ENCODE measurements at places on chromosomes 1 and 21.

DNA sequence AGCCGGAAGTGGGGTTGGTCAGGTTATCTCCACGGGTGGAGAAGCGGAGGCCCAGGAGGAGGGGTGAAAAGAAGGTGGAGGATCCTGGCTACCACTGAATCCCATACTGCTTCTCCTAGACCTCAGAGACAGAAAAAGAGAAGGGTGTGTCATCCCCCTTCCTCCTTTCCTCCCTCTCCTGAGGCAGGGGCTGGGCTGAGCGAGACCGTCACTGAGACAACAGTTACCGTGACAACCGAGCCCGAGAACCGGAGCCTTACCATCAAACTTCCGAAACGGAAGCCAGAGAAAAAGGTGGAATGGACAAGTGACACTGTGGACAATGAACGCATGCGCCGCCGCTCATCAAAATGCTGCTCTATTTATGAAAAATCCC, 42.1 kb upstream of the NBPF3 start:
- DNase-seq = no peak

DNA sequence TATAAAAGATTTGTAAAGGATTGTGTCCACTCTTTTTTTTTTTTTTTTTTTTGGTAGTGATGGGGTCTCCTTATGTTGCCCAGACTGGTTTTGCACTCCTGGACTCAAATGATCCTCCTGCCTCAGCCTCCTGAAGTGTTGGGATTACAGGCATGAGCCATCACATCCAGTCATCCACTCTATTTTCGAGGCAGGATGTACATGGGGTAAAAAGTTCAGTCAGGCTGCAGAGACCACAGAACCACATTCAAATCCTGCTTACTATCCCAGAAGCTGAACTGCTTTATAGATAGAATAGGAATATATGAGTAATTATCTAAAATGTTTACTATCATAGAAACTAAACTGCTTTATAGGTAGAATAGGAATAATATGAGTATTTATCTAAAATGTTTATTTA, 26.0 kb upstream of the KCNK2 start:
- no peak for DNase-seq

- DNase-seq = no peak
Measured at GRCh38 chr1:205064741-205065316, 19.4 kb downstream of the TMEM81 start.

- no peak for DNase-seq
Measured at GRCh38 chr1:48073798-48074530, 76.8 kb upstream of the TRABD2B start.

DNA sequence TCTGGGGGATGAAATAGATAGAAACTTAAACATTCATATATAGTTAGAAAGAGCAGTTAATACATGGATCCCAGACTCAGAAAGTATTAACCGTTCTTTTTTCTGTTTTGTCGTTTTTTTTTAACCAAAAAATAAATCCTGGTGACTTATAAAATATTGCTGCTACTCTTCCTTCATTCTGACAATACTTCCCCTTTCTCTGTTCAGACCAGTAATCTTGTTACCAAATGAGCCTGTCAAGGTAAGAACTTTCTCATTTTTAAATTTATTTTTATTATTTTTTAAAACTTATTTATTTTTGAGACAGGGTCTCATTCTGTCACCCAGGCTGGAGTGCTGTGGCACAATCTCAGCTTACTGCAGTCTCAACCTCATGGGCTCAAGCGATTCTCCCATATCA, 13.7 kb downstream of the PTPN22 start:
- DNase-seq = no peak

DNA sequence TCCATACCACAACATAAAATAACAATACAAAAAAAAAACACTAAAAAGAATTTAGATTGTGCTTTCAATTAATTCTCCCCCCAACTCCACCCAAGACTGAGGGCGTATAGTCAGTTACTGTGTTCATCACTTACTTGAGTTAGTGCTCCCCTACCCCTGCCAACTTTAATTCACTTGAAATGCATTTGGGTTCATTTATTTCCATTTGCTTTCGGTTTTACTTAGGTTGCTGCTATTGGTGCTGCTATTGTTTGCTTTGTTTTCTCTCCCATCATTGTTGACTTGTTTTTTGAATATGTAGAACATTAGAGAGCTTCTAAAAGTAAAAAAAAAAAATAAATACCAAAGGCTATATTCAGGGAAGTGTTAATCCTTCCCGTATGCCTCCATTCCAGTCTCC, 10.7 kb upstream of the CYYR1 start:
- DNase-seq = no peak

GRCh38 chr1:161726473-161727255, 5.3 kb downstream of the FCRLB start:
- peak; percentile 68 for DNase-seq

DNA sequence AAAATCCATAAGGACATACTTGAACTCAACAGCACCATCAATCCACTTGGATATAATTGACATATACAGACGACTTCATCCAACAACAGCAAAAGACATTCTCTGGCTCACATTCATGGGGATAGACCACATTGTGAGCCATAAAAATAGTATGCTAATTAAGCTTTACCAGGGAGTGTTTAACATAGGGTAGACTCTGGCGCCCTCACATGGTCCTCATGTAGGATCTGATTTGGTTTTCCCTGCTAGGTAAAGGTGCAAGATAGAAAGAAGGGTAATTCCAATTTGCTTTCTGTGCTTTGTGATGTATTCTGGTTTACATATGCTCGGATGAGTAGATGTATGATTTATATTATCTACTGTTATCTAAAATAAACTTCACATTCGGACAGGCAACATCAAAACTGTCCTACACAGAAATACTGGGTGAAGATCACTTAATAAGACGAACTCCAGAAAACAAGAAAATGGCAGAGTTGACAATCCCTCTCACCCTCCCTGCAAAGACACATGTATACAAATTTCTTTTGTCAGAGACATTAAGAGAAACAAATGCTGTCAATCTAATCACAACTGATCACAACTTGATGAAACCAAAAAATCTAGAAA, 27.7 kb downstream of the CR1L start:
- DNase-seq = peak; percentile 48

DNA sequence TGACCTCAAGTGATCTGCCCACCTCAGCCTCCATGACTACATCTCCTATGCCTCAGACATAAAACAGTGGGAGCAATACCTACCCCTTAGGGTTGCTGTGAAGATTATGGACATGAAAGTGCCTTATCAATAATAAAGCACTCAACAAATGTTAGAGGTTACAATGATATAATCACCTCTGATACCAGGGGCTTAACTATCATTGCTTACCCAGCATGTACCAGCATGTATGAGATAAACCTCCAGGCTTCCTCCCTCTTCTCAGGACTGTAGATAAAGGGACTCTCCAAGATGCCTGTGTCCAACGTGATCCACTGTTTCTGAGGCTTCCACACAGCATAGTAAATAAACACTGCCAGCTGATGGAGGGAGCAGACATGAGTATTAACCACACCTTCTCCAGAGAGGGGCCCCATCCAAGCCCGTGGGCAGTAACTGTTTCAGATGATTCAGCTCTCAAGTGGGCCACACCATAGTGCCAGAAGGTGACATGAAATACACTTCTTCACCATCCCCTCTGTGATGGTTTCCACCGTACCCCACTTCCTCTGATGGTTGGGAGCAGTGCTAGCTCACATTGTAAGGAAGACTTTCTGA, 26.2 kb downstream of the RHBDL2 start:
- no peak for DNase-seq

DNA sequence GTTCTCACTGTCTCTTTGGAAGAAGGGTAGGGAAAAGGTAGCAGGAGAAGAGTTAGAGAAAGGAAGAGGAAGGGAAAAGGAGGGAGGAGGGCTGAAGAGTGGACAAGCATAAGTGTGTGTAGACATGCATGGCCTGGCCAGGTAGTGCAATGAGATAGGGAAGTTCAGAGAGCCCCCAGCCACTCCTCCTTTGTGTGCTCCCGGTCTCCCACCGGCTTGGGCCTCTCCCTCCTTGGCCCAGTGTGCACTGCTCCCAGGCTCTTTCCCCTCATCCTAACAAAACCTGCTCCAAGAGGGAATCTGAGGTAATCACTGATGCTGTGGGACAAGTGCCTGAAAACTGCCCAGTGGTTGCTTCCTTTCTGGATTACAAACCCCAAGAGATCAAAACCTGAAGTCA, 10.3 kb upstream of the LEMD1 start:
- no peak for DNase-seq

- DNase-seq = no peak
Measured at GRCh38 chr1:54350360-54350759, 55.8 kb downstream of the SSBP3 start.

DNA sequence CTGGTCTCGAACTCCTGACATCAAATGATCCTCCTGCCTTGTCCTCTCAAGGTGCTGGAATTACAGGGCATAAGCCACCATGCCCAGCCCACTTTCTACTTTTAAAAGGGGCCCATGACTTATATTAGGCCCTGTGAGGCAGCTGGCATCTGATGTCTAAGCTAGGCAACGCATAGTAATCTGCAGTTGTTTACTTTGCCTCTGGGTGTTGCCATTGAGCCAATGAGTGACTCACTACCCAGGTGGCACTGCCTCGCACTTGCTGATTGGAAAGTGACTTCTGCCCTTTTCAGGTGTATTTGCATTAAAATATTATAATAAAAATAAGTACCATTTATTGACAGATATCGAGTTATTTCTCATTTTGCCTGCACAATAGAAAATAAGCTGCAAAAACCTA, 84.9 kb downstream of the KIF14 start:
- no peak for DNase-seq

DNA sequence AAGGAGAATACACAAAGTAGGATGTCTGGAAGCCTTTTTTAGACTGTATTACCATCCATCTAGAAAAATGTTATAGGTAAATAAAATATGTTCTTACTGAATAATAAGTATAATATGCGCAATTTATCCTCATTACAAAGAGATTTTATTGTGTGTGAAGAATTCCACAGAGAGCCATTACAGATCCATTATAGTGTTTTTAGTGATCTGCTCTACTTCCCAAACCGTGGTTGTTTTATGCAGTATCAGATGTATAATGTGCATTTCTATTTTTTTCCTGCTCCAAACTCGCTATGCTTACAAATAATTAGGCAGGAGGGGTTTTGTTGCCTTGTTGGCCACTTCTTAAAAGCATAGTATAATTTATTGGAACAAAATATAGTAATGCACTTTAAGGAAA, 447.8 kb downstream of the USP25 start:
- no peak for DNase-seq

DNA sequence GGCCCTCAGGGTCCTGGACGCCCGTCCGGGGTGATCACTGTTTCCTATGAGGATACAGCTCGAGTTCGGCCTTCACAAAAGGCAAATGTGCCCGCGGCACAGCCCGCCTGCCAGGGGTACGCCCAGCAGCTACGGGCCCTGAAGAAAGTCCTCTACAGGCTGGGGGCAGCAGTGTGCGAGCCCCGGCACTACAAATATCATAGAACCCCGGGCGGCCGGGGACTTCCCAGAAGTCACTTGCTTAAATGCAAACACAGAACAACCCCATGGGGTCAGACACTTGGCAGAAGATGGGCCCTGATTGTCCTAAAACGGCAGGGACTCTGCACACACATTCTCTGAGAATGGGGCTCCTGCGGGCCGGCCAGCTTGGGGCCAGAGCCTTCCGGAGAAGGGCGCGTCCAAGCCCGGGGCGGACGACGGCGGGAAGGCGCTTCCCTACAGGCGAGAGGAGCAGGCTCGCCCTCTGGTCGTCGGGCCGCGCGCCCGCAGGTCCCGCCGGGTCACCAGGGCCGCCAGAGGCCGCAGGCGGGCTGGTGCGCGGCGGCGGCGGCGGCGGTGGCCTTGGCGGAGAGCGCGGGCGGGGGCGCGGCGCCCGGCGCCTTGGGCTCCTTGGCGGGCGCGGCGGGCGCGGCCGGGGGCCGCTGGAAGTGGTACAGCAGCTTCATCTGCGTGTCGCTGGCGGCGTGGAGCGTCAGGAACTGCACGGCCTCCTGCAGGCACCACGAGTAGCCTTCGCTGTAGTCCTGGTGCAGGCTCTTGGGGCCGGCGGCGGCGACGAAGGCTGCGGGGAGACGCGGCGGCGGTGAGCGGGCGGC, 888 bp downstream of the HES5 start:
- no peak for DNase-seq

DNA sequence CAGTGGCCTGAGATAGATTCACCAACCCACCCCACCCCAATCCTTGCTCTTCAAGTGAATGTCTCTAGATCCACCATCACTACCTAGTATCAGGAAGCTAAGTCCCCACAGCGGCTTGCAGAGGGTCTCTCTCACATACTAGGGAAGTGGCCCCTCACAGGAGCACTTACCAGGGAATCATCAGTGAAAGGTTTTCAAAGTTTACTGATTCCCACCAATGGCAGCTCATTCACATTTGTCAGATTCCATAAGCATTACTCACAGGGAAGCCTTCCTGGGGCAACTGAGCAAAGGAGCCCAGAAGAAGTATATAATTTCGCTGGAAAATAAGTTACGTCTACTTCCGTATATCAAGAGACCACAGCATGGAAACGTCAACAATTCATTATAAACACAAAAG, 120.8 kb downstream of the GREM2 start:
- DNase-seq = no peak

DNA sequence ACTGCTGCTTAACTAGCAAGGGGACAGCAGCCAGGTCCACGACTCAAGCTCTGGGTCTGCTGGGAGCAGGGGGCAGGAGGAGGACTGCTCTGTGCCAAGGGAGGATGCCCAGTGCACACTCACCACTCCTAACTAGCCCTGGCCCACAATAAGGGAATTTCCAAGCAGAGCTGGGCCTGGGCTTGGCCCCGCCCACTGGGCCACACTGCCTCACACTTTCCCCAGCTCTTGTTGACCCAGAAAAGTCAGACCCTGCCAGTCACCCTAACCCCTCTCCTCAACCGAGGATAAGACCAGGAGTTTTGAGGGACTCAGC, 18.7 kb downstream of the SLC9A1 start:
- DNase-seq = no peak

DNA sequence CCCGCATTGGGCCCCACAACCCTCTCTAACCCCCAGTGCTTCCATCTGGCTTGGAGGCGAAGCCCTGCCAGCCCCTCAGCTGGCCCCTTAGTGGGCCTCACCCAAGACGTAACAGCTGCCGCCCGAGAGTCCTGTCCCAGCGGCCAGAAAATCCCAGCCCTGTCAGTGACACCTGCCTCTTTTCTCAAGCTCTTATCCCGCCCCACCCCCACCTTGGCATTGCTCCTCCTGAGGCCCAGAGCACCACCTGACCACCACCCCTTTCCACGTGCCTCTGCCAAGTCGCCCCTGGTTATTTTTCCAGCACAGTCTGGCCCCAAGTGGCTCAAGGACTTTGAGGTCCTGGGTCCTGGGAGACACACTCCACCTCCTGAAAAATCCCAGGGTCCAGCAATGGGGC, 5.9 kb upstream of the CTRC start:
- DNase-seq = no peak

GRCh38 chr1:244346972-244347618, 104.6 kb downstream of the ADSS2 start:
- DNase-seq = no peak

DNA sequence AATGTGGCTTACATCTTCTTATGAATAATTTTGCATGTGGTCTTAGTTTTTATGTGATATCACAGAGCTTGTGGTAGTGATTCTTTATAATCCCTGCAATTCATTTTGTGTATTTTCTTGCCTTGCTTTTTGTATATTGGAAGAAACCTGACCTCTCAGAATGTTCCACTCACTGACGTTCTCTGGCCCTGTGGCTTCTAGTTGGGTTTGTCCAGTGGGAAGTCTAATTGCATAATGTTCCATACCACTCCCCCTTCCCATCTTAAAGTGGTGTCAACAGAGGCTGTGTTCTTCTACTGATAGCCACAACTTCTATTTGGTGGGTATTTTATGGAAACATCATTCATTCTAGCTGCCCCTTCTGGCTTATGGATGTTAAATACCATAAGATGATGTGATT, 225.3 kb downstream of the BACH1 start:
- no peak for DNase-seq

- peak; percentile 75 for DNase-seq
Measured at GRCh38 chr1:112533029-112533428, 24.3 kb downstream of the WNT2B start.

GRCh38 chr1:211991695-211992094, 43.7 kb downstream of the INTS7 start:
- DNase-seq = no peak
